ENCODE measurements at places on chromosomes 7 and 10.
A peak's percentile ranks its signal among the peaks of the same experiment; 100 is the strongest.

- no peak for DNase-seq
Measured at GRCh38 chr10:103897241-103897774, 20.7 kb downstream of the STN1 start.

DNA sequence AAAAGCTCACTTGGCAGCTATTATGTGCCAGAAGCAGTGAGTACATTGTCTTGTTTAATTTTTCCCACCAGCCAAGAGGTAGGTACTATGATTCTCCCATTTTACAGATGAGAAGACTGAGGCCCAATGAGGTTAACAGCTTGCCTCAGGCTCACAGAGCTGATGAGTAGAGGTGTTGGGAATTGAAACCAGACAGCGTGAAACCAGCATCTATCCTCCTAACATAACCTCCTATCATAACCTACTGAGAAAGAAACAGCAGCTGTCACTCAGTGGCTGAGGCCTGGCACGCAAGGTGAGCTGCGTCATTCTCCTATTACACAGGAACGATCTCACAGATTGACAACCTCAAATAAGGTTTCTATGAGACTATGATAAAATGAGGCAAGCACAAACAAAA lies 6.2 kb downstream of the PYROXD2 start:
- DNase-seq, result no peak

- no peak for DNase-seq
Measured at GRCh38 chr7:96021568-96021967, 249.2 kb downstream of the DYNC1I1 start.

DNA sequence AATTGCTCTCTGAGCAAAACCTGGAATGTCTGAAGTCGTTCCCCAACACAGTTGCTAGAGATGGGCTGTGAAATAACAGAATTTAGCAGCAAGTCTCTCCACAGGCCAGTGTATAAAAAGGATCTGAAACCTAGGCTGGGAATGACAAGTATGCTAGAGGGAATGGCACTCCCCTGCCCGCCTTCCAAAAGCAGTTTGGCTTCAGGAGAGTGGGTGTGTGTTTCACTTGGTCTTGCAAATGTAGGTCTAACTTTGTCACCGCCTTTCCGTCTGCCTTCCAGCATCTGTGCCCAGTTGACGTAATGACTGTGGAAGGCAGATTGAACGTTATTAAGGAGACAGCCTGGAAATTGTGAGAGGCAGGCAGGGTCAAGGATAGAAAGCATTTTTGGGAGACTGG lies 18.0 kb upstream of the MTURN start:
- no peak for DNase-seq

- DNase-seq, result no peak
Measured at GRCh38 chr10:119269737-119270136, 62.4 kb downstream of the GRK5 start.

- peak; percentile 55 for DNase-seq
Measured at GRCh38 chr10:84352251-84352842, 24.0 kb downstream of the CCSER2 start.

DNA sequence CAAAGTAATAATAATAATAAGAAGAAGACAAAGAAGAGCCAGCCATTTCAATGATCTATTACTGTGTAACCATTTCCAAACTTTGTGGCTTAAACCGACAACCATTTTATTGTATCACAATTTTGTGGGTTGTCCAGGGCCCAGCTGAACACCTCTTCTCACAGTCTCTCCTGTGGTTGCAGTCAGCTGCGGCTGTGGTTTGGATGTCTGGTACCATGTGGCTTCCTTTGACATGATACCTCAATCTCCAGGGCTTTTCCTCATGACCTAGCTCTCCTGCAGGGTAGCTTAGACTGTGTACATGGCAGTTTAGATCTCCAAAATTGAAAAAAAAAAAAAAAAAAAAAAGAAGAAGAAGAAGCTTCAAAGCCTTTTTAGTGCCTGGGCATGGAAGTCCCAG lies 72.6 kb upstream of the NFKB2 start:
- peak; percentile 97 for DNase-seq

- no peak for DNase-seq
Measured at GRCh38 chr10:69043931-69044531, 43.9 kb upstream of the SRGN start.

DNA sequence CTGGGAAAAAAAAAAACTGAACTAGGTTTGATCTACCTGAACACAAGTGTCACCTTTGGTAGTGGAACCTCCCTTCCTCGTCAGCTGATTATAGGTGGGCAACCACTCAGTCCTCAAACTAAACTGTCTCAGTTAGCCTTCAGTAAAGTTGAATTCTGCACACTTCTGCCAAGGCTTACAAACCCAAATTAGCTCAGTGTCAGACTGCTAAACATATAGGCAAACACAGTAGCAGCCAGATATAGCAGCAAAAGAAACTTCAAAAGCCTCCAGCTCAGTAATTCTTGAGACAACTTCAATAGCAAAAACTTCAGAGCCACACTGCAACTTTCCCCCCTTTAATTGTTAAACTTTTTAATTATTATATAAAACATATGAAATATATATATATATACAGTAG lies 956.9 kb downstream of the XPNPEP1 start:
- no peak for DNase-seq

DNA sequence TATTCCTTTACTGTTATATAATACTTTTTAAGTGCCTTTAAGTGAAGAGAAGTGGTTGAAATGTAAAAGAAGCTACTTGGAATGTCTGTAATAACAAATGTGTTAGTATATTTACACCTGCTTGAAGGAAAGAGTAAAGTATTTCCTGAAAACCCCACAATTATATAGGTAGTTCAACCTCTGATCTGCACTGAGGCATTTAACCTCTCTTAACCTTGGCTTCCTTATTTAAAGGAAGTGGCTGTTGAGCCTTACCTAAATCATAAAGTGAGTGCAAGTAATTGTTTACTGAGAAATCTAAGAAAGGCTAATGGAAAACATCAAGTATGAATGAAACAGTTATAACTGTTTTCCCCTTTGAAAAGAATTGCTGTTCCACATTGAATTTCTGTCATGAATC lies 294.5 kb downstream of the ADK start:
- DNase-seq, result no peak

All from HL-60 (cell line).